Endothelial cell (in vitro differentiated cells): ENCODE measurements at places on chromosomes 7 and 10. TPM values are rescaled to one million over a fixed set of nuclear protein-coding genes. Genes with fewer than 3 reads are reported as not detected.

- no peak for DNase-seq
Observed at GRCh38 chr7:133633055-133633454, 380.2 kb downstream of the EXOC4 start.

GRCh38 chr7:106538638-106539037, 122.3 kb downstream of the CCDC71L start:
- DNase-seq: no peak

GRCh38 chr10:89425000-89425399, 10.6 kb downstream of the IFIT5 start:
- DNase-seq: no peak

- DNase-seq: no peak
Observed at GRCh38 chr7:510782-511281, 8.8 kb downstream of the PDGFA start.

DNA sequence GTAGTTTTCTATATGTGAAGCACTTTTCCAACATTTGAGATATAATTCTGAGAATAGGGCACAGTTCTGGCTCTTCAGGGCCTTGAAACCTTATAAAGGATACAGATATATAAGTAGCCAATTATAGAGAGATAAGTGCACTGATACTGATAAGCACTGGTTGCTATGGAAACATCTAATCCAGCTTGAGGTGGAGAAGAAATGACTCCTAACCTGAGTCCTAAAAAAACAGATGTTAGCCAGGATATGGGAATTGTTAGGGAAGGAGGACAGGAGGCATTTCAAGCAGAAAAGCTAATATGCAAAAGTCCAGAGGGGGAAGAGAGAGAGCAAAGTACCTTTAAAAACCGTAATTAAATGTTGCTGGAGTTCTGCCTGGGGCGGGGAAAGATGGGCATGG, 30.8 kb downstream of the STRIP2 start:
- no peak for DNase-seq

DNA sequence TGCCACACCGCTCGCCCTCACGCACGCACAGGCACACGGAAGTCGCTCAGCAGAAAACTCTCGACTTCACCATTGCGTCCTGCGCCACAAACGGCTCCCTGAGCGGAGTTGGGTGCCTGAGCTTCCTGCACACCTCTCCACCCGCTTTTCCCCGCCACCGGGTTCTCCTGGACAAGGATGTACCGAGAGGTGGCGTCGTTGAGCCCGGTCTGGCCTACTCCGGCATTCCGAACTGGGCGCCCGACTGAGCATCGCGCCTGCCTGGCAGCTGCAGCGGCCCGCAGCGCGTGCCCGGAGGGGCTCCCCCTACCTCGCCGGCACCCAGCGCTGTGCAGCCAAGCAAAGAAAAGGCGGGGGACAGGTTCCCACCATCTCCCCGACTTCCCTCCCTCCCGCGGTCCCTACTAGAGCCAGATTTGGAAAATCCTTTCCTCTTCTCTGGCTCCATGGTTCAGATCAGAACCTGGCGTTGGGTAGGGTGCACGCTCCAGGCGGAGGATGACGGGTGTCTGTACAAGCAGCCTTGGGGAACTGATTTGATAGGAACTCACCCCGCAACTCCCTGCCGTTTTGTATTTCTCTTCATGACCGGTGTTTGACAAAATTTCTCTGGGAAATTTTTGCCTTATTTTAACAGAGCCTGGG, 1.7 kb downstream of the SORCS3 start:
- peak; percentile 88 for DNase-seq

GRCh38 chr7:118995350-118995749, 770.8 kb downstream of the ANKRD7 start:
- DNase-seq: no peak

DNA sequence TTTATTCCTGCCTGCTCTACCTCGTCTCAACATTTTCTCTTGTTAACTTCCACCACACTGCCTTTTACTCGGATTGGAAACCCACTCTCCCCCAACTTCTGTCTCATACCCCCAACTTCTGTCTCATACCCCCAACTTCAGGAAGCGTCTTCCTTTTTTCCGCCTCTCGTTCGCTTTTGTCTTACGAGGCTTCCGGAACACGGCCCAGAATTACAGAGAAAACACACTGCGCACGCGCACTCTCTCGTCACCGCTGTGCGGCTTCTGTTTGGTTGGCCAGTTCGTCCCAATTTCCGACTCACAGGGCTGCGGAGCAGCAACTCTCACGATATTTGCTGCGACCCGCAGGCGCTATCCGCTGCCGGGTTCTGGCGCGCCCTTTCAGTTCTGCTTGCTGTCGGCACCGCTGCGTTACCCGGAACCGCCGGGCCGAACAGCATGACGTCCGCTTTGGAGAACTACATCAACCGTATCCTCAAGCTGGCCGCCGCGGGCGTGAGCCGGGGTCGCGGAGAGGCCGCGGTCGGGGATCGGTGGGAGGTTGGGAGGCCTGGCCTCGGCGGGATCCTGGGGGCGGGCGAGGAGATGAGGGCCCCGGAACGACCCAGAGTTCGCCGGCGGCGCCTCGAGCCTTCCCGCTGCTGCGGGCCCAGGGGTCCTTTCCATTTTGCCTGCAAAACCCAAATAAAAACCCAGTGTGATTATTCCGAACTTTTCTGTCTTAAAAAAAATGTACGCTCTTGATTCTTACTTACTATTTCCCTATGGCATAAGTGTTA, at the start of gene LSM8:
LSM8 (plus strand) TSS at position 379 of the 779 bp plus-strand sequence; CDS start at position 439, 60 bp downstream.
- DNase-seq: peak; percentile 96

- DNase-seq: no peak
Observed at GRCh38 chr10:114142018-114142417, 32.0 kb downstream of the CCDC186 start.

DNA sequence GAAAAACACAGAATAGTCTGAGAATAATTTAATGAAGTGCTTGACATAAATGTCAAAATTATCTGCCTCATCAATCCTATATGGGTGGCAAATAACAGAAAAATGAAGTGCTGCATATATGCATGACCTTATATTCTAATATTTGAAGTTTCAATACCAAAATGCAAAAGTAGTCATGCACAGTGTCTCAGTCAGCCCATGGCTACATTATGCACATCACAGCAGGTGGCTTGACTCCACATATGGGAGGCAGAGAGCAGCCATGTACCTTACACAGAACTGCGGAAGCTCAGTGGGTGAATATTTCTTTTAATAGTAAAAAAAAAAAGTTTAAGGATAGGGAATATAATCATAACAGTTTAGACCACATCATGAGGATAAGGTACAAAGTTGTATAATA, 17.4 kb upstream of the LIPN start:
- DNase-seq: no peak

- DNase-seq: no peak
Observed at GRCh38 chr7:22697876-22698606, 29.0 kb upstream of the IL6 start.

GRCh38 chr7:37201003-37201875, 247.4 kb downstream of the ELMO1 start:
- peak; percentile 81 for DNase-seq

- no peak for DNase-seq
Observed at GRCh38 chr7:118252087-118252486, 27.6 kb downstream of the ANKRD7 start.

The STEAP1B gene
- total RNA-seq: 5.6 TPM

The EVX1 gene
- 0.51 TPM for total RNA-seq

The MACROH2A2 gene
- total RNA-seq: 75.2 TPM
